ENCODE measurements at places on chromosomes 5 and 9.

- DNase-seq, result no peak
These were observed 395.4 kb downstream of the EFNA5 start for GRCh38 chr5:107275333-107275732.

DNA sequence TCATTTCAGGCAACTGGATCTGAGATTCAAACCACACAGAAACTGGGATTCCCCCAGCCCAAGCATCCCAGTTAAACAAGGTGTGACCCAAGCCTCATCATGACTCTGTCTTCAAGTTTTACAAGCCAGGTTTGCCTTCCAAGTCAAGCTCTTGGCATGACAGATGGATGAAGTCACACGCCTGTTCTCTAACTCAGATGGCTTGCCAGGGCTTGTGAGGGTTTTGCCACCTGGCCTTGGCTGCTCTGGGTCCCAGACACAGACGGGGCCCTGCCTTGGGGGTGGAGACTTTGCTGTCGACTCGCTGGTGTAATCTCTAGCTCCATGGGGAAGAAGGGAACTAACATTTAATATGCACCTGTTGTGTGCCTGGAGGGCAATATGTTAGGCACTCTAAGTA, 95.8 kb upstream of the RARS1 start:
- DNase-seq, result no peak

GRCh38 chr9:129762985-129763926, 10.4 kb upstream of the PTGES start:
- DNase-seq, result no peak

DNA sequence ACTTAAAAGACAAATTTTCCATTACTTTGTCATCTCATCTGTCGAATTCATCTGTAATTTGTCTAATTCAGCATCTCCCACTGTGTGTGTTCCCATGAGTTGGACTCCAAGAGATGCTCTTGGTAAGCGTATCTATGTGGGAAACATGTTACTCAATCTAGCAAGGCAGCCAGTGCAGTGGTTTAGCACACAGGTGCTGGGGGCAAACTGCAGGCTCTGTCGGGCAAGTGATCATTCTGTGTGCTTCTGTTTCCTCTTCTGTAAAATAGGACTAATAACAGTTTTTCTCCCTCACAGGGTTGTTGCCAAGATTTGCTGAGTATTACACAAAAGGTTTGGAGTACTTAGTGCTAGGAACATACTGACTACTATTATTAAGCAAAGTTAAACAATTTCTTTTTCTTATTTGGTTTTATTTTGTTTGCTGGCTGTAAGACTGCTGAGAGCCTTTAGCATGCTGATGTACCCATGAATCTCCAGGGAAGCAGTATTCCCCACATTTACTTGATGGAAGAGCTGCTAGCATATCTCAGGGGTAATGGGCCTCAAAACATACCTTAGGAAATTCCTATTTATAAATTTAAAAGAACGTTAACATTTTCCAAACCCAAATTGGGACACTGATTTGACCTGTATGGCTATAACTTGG, 709 bp upstream of the GAPT start:
- DNase-seq, result no peak

DNA sequence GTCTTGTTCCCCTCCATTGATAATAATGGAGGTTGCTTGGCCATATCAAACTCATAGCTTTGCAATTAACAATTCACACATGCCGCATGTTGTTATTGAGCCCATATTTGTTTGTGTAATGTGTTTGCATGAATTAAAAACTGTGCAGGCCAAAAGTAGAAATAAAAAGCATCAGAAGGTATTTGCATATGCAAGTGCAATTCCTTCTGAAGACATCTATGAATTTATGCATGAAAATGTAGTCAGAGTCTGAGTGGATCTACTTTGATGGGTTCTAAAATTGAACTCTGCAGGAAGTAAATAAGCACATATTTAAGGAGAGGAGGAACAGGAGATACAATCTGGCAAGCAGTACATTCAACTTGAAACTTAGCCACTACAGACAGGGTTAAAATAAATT, 1004.6 kb upstream of the WWC1 start:
- DNase-seq, result no peak

DNA sequence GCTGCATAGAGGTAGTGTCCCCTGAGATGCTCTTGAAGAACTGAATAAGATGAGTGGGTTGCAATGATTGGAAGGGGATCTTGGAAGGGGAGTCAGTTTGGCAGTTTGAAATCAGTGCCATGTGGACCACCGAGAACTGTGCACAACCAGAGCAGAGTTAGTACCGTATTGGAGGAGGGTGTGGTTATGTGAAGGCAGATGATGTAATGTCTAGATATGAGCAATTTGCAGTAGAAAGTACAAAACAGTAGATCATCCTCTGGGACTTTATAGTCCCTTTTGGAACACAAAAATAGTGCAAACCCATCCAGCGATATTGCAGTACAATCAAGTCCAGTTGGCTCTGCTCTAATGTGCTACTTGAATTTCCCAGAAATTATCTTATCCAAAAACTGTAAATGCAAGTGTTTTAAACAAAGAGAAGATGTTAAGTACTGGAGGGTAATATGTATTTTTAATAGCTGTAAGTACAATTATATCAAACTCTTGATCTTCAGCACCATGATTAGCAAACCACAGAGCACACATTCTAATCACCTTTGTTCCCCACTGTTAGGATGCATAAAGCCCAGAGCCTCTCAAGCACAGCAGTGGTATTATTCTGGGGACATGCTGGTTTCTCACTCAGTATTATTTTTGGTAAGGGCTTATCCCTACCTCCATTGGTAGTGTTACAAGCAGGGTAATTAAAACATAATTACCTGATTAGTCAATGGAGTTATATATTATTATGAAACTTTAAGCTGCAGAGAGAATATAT, 41.5 kb downstream of the MEGF10 start:
- no peak for DNase-seq

DNA sequence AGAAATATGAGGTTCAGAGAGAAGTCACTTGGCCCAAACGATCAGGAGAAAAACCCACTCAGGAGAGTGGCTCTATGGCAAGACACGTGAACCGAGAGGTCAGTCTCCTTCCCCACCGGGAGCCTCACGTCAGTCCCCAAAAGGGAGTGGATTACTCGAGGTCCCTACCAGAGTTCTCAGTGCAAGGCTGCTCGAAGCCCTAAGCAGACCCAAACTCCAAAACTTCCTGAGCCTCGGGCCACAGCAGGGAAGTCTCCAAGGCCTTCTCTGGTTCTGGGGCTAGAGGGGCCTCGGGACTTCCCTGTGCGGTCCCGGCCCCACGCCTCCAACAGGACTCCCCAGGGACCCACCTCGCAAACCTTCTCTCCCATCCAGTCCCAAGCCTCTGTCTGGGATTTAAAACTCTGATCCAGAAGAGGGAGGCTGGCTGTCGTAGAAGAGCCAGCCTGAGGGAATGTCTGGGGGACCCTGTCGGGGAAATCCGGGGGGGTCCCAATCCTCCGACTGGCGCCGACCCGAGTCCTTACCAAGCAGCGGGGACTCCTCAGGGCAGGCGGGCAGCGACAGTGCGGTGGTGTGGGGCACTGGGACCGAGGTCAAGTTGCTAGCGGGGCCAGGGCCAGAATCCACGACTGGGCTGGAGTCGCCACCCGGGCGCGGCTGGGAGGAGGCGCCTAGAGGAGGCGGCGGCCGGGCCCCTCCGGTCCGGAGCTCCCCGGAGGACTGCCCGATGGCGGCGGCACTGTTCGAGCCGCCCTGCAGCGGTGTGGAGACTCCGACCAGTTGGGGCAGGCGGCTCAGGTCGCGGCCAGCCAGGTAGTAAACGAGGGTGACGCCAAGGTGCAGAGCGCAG, 679 bp downstream of the B4GALT1 start:
- no peak for DNase-seq

- no peak for DNase-seq
These were observed 61.9 kb downstream of the EXOSC2 start for GRCh38 chr9:130755377-130756007.

DNA sequence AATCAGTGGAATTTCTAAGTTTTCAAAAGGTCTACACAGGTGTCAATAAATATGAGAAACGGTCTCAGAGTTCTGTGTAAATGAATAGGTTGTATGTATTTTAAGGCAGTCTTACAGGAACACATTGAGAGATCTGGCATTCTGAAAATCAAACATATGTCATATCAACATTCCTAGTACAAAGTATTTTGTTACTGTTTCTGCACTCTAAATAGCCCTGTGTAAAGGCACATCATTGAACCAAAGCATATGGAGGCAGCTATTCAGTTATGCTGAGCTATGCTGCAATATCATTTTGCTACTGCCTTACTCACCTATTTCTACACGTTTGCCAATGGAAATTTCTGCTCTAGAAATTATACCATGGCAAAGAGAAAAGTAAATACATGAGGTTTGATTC, 379.1 kb downstream of the KIAA0825 start:
- DNase-seq, result no peak

DNA sequence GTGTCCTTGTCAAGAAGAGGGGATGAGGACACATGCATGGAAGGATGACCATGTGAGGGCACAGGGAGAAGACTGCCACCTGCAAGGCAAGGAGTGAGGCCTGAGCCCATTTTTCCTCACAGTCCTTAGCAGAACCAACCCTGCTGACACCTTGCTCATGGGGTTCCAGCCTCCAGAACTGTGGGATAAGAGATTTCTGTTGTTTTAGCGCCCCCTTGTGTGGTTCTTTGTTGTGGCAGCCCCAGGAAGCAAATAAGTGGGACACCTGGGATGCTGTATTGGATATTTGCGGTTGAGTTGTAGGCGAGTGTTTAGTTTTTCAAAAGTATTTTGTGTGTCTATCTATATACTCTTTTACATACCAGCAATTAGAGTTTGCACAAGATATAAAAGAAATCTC, 206.4 kb downstream of the NXNL2 start:
- DNase-seq, result no peak

DNA sequence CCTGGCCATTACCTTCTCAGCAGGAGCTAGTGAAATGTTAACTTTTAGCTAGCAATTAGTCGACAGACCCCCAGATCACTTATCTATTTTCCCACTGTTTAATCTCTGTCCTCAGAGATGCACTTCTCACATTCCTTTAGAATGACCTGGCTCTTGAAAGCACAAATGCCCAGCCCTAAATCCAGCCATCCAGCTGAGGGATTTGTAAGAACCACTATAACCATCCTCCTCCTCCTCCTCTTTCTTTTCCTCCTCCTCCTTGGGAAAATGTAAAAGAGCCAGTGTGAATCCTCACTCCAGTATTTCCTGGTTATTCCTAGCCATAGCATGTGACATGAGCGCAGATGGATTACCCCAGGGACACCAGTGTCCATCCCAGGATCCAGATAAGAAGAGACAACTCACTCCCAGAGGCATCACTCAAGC, 124.3 kb downstream of the ENC1 start:
- no peak for DNase-seq

DNA sequence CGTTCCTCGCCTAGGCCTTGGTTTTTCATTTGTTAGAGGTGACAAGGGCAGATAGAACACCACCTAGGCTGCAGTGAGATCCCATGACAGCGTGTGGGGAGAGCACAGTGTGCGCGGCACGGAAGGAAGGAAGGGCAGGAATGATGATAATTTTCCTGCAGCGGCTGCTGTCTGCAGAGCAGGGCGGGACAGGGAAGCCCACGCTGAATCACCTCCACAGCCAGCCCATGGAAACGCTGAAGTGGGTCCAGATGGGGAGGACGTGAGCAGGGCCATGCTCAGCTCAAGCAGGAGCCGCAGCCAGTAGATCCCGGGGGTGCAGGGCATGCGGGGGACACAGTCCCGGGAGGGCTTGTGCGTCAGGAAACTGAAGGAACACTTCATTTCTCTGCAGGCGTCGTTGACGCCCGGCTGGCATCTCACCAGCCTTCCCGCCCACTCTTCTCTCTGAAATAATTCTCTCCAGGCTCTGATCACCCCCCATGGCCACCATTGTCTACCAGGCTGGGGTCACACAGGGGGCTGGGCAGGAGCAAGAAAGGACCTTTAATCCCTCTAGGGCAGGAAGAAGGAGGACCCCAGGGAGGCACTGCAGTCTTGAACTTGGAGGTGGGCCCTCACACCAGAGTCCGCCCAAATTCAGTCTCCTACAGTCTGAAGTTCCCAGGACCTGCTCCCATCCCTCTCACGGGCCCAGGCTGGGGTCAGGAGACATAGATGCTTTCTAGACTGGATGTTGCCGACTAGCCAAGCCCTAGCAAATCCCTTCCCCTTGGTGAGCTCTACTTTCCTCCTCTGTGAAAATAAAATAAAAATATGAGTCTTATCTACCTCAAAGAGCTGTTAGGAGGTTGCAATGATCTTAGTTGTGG, 20.9 kb upstream of the SYNPO start:
- no peak for DNase-seq

DNA sequence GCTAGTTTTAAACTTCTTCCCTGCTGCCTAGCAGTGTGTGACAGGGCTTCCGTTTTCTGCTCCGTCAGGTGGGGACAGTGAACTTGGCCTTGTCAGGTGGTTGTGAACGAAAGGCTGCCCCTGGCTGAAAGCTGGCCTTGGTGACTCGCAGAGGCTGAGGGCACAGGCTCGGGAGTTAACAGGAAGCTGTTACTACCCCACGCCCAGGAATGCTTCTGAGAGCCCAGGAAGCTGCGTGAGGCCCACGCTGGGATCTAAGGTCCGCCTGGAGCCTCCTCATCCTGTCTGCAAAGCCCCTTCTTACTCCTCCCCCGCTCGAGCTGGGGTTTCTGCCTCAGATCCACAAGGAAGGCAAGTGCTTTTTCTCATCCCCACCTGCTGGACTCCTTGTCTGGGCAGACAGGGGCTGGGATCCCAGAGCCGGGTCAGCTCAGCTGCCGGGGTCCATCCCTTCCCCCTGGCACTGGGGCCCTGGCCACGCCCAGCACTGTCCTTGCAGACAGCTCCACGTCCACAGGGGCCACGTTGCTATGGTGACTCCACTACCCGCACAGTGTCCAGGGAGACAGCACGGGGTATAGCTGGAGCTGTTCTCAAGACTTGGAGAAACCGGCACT, 124.7 kb upstream of the TBC1D2 start:
- no peak for DNase-seq

DNA sequence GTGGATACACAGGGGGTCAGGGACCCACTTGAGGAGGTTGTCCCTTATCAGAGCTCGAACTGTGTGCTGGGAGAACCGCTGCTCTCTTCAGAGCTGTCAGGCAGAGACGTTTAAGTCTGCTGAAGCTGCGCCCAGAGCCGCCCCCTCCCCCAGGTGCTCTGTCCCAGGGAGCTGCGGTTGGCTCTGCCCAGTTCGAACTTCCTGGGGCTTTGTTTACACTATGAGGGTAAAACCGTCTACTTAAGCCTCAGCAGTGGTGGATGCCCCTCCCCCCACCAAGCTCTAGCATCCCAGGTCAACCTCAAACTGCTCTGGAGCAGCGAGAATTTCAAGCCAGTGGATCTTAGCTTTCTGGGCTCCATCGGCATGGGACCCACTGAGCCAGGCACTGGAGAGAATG, 15.9 kb downstream of the SRD5A1 start:
- no peak for DNase-seq

- DNase-seq, result peak; percentile 35
These were observed 3.8 kb downstream of the BARHL1 start for GRCh38 chr9:132585954-132586829.

DNA sequence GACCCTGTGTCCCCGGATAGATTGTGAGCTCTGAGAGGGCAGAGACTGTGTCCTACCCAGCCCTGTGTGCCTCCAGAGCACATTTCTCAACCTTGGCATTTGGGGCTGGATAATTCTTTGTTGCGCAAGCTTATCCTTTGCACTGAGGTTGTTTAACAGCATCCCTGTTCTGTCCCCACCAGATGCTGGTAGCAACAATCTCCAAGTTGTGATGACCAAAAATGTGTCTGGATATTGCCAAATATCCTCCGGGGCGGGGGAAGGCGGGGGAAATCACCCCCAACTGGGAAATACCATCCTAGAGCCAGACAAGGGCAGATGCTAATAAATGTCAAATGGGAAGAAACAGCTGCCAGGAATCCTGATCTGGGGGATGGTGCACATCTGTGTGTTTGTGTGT, 24.0 kb upstream of the TNIP1 start:
- DNase-seq, result no peak

GRCh38 chr5:130995254-130995515, 169.9 kb downstream of the HINT1 start:
- no peak for DNase-seq

All from NCI-H2029 (cell line).